Activated naive CD8-positive, alpha-beta T cell treated with anti-CD3 and anti-CD28 coated beads, Interleukin-2, amount 10 ng/mL, durations not matched to agents 7 days and 5 days (primary cell): ENCODE measurements at places on chromosomes 5 and 9.

DNA sequence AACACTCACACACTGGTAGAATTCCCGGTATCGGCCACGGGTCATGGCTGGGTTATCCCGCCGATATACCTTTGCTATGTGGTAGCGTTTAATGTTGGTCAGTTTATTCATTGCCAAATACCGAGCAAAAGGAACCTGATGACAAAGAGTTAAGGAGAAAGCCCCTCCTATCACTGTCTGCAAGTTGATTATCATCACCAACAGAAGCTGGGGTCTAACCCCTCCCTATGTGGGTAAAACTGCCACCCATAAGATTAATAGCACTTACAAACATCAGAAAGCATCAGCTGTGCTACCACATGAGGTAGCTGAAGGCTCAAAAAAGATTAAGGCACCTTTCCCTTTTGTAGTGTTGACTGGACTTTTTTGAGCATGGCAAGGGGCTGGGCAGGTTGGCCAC, 5.6 kb upstream of the DND1 start:
- H3K27ac ChIP-seq, result no peak overlapping the region
- no peak overlapping the region for H3K4me3 ChIP-seq
- H3K27me3 ChIP-seq, result no peaks in the 10 kb centered on the region
- DNase-seq, result no peak
- peaks cover 16% of the 10 kb centered on the region for H3K4me1 ChIP-seq

- peaks cover 2% of the 10 kb centered on the region for H3K4me1 ChIP-seq
- no peaks in the 10 kb centered on the region for H3K27me3 ChIP-seq
- DNase-seq, result no peak
- no peak overlapping the region for H3K4me3 ChIP-seq
These were observed 151.2 kb downstream of the RXRA start for GRCh38 chr9:134477342-134477925.

- H3K4me3 ChIP-seq, result no peak overlapping the region
- no peak for DNase-seq
- H3K27me3 ChIP-seq, result peaks cover 50% of the 10 kb centered on the region
- no peak overlapping the region for H3K27ac ChIP-seq
- no peaks in the 10 kb centered on the region for H3K36me3 ChIP-seq
- H3K4me1 ChIP-seq, result peaks cover 2% of the 10 kb centered on the region
These were observed 72.4 kb upstream of the UNC5A start for GRCh38 chr5:176737746-176738636.

GRCh38 chr5:112479418-112479817, 60.3 kb upstream of the EPB41L4A start:
- DNase-seq, result no peak
- H3K36me3 ChIP-seq, result no peaks in the 10 kb centered on the region
- no peak overlapping the region for H3K27ac ChIP-seq
- no peaks in the 10 kb centered on the region for H3K4me1 ChIP-seq
- H3K4me3 ChIP-seq, result no peak overlapping the region

GRCh38 chr5:65611524-65611923, 12.6 kb downstream of the TRIM23 start:
- no peaks in the 10 kb centered on the region for H3K4me1 ChIP-seq
- H3K4me3 ChIP-seq, result no peak overlapping the region
- no peak for DNase-seq

DNA sequence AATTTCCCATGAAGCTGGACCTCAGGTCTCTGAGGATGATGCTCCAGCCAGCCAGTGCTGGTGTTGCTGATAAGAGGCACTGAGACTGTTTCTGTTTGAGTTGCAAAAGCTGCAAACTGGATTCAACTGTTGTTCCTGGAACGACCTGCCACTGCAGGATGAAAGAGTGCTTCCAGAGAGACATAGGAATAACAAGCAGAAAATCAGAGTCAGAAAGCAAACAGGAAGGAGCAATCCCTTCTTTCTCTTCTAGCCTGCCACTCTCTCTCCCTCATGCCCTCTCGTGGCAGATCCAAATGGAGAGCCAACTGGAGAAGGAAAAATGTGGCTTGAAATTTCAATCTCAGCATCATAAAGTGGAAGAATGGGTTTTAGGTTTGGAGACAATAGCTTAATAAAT, 110.4 kb downstream of the STARD4 start:
- no peak overlapping the region for H3K27ac ChIP-seq
- DNase-seq, result no peak
- no peak overlapping the region for H3K4me3 ChIP-seq
- H3K4me1 ChIP-seq, result peaks cover 7% of the 10 kb centered on the region
- H3K27me3 ChIP-seq, result no peaks in the 10 kb centered on the region

GRCh38 chr5:18050345-18050744, 416.1 kb downstream of the TAF11L14 start:
- no peaks in the 10 kb centered on the region for H3K36me3 ChIP-seq
- DNase-seq, result no peak
- H3K27me3 ChIP-seq, result no peaks in the 10 kb centered on the region
- no peak overlapping the region for H3K27ac ChIP-seq

- peaks cover 57% of the 10 kb centered on the region for H3K36me3 ChIP-seq
- H3K27ac ChIP-seq, result peak overlapping the region; percentile 4
- H3K4me3 ChIP-seq, result no peak overlapping the region
- peaks cover 23% of the 10 kb centered on the region for H3K4me1 ChIP-seq
These were observed 60.4 kb downstream of the STK10 start for GRCh38 chr5:172127581-172127980.

DNA sequence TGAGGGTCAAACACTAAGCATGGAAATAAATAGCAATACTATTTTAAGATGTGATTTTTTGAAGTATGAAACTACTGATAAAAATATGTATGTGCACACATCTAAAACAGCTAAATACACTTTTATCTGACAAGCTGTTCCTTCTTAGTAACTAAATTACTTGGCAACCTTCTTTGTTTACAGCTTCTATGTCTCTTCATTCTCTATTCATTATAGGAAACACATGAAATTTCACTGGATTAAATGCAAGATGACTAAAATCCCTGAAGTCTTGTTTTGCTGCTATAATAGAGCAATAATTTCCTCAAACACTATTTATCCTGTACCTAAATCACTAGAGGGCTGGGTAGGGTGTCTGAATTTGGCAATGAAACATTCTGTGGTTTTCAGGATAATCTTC, 11.7 kb downstream of the RICTOR start:
- no peaks in the 10 kb centered on the region for H3K27me3 ChIP-seq
- no peak overlapping the region for H3K27ac ChIP-seq
- H3K4me3 ChIP-seq, result no peak overlapping the region
- H3K4me1 ChIP-seq, result peaks cover 35% of the 10 kb centered on the region
- H3K36me3 ChIP-seq, result peaks cover 26% of the 10 kb centered on the region
- no peak for DNase-seq

- H3K27me3 ChIP-seq, result peaks cover 2% of the 10 kb centered on the region
- no peaks in the 10 kb centered on the region for H3K4me1 ChIP-seq
- H3K27ac ChIP-seq, result no peak overlapping the region
- H3K36me3 ChIP-seq, result no peaks in the 10 kb centered on the region
- DNase-seq, result no peak
These were observed 211.6 kb upstream of the CDH12 start for GRCh38 chr5:23064710-23065109.

DNA sequence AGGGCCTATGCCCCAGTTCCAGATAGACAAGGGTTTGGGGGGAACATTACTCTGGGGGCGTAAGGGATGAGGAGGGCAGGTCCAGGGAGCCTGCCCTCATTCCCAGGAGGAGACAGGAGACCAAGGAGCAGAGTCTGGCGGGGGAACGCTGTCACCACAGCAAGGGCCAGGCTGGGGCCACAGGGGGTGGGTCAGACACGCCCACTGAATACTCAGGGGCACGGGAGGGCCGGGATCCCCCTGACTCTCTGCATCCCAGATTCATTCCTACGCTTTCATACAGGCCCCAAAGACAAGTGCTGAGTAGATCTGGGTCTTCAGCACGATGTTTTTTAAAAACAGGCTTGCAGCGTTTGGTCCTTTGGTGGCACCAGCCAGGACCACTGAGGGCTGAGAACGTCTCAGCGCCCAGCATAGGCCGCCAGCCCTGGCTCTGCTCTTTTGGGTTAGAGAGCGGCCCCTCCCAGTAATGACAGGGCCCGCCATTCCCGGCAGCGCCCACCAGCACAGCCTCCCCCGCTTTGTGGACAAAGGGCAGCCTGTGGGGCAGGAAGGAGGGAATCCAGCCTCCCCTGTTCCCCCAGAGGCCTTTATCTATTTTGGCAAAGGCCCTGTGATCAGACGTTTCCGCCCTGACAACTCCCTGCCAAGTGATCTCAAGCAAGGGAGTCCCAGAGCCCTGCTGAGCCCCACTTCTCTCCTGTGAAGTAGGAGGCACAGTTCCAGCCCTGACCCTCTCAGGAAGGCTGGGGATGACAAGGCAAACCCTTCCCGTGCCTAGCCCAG, 24.9 kb downstream of the NEK6 start:
- no peaks in the 10 kb centered on the region for H3K27me3 ChIP-seq
- H3K4me3 ChIP-seq, result no peak overlapping the region
- H3K4me1 ChIP-seq, result peaks cover 23% of the 10 kb centered on the region
- H3K27ac ChIP-seq, result no peak overlapping the region
- DNase-seq, result no peak

- peaks cover 36% of the 10 kb centered on the region for H3K27me3 ChIP-seq
- no peaks in the 10 kb centered on the region for H3K36me3 ChIP-seq
- peaks cover 3% of the 10 kb centered on the region for H3K4me1 ChIP-seq
- no peak overlapping the region for H3K4me3 ChIP-seq
- DNase-seq, result no peak
These were observed 502.3 kb downstream of the DIRAS2 start for GRCh38 chr9:90140131-90140818.

- H3K27ac ChIP-seq, result no peak overlapping the region
- H3K27me3 ChIP-seq, result no peaks in the 10 kb centered on the region
- no peak overlapping the region for H3K4me3 ChIP-seq
- no peak for DNase-seq
- no peaks in the 10 kb centered on the region for H3K36me3 ChIP-seq
- H3K4me1 ChIP-seq, result no peaks in the 10 kb centered on the region
These were observed 836.8 kb upstream of the CDH9 start for GRCh38 chr5:27875148-27875547.

DNA sequence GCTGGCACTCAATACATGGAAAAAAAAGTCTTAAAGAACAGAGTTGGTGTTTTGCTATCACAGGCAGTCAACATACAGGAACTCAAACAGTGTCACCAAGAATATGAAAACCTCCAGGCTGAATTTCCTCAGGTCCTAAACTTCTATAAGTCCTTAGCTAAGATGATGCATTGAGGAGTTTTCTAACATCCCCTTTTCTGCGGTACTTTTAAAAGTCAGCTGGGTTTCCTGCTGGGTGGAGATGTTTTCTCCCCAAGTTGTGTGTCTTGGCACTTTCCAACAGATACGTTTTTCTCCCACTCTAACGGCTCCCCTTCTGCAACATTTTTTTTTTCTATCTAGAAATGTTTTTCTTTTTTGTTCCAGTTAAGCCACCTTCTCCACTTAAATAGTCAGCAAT, 244.8 kb upstream of the HAPLN1 start:
- DNase-seq, result no peak
- no peak overlapping the region for H3K4me3 ChIP-seq
- H3K4me1 ChIP-seq, result no peaks in the 10 kb centered on the region
- H3K36me3 ChIP-seq, result no peaks in the 10 kb centered on the region
- H3K27ac ChIP-seq, result no peak overlapping the region

DNA sequence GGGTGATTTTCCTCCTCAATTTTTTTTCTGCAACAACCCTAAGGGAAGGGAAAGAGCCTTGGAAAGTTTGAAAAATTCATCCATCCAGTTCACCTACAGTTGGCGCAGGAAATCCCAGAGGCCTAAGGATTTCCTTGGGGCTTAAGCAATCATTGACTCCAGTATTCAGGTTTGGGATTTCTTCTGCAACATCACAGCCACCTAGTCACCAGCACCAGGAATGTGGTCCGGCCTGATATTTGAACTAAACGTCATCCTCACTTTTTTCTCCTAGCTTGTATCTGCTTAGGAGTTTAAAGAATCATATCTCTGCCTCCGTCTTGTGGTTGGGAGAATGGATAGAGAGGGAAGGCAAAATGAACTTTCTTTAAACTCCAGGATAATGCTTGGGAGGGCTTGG, 20.2 kb upstream of the TLE4 start:
- DNase-seq, result no peak
- no peaks in the 10 kb centered on the region for H3K4me1 ChIP-seq
- H3K4me3 ChIP-seq, result no peak overlapping the region
- peaks cover under 1% of the 10 kb centered on the region for H3K27me3 ChIP-seq

GRCh38 chr5:40364441-40364840, 315.3 kb upstream of the PTGER4 start:
- no peak for DNase-seq
- no peaks in the 10 kb centered on the region for H3K27me3 ChIP-seq
- no peak overlapping the region for H3K27ac ChIP-seq
- no peak overlapping the region for H3K4me3 ChIP-seq
- H3K36me3 ChIP-seq, result peaks cover 10% of the 10 kb centered on the region
- H3K4me1 ChIP-seq, result peaks cover 13% of the 10 kb centered on the region

DNA sequence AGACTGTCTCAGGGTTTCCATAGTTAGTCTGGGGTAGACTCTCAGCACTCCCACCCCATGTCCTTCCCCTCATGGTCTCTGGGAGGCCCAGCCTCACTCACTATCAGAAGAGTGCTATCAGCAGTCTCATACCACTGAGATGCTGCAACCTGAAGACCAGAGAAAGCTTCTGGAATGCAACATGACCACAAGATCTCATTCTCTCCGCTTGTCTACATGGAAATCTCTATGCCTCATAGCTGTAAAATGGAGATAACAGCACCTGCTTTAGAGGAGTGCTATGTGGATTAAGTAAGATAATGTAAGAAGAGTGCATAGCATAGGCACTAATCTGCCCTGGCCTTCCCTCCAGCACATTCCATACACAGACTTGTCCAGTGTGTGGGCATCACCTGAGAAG, 47.0 kb upstream of the ZNF169 start:
- no peak for DNase-seq
- no peaks in the 10 kb centered on the region for H3K36me3 ChIP-seq
- peaks cover 8% of the 10 kb centered on the region for H3K27me3 ChIP-seq
- peaks cover 3% of the 10 kb centered on the region for H3K4me1 ChIP-seq
- H3K27ac ChIP-seq, result no peak overlapping the region
